ENCODE measurements at places on chromosomes 16 and 17.

DNA sequence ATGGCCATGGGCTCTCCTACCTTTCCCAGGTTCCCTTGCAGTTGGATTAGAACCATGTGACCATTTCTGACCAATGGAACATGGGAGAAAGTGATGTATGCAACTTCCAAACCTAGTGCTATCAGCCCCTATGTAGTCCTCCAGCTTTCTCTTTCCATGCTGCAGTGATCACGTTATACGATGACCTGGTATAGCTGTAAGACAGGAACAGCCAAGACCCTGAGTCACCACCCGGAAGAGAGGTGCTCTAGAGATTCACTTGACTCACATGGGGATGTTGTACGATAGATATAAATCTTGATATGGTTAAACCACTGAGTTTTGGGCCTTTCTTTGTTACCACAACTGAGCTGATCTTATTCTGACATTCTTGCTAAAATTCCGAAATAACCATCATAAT is 65.1 kb downstream of the NOG start:
- DNase-seq, result no peak

DNA sequence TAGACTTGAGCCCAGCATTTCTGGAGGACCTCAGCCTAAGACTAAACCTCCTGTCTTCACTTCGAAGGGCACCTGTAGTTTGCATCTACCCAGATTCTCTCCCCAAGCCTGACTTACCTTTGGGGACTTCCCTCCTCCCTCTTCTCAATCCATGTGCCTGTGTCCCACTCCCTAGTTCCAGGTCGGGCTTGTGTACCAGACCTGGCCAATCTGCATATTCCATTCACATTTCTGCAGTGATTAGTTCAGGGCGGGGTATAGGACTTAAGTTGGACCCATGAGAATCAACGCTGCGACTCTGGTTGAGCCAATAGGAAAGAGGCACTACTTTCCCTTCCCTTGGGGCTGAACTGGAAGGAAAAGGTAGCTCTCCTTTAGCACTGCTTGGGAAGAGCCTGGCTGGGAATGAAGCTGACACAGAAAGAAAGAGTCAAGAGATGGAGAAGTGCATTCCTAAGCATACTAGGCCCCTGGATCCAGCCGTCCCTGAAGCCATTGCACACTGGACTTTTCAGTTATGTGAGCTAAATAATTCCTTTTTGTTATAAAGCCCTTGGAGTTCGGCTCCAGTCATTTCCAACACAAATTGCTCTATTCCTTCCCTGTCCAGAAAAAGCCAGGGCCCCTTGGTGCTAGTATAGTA is 2.5 kb downstream of the TRADD start:
- DNase-seq, result no peak

GRCh38 chr17:588519-588918 is 126.1 kb downstream of the VPS53 start:
- no peak for DNase-seq

- DNase-seq, result no peak
Observed at GRCh38 chr17:789160-789840, 7.1 kb downstream of the MRM3 start.

DNA sequence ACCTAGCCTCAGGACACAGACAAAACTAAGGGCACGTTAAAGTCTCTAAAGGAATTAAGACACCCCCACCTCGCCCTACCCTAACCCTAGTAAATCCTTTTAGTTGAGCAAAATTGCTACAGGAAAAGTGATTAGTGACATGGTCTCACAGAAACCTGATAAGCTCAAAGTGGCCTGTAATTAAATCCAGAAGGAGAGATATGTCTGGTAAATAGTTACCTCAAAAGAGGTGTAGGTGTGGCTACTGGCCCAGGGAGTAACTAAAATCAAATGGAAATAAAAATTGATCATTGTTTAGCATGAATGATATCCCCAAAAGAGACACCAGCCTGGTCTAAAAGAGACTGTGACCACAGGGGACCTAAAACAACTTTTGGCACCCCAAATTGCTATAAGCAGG is 168.3 kb downstream of the SLC39A11 start:
- DNase-seq, result no peak

DNA sequence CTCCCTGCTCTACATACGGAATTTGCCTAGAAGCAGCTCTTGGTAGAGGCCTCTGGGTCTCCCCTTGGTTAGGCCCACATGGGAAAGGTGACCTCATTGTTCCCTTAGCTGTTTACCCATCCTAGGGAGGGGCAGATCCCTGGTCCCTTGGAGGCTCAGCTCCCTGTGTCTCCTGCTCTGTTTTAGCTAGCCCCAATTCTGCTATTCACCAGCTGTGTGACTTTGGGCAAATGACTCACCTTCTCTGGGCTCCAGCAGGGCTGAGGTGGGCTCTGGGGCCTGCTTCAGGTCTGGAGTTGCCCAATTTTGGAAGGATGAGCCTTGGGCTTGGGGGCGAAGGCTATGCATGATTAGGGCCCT is 3.9 kb downstream of the ABCC3 start:
- no peak for DNase-seq

- no peak for DNase-seq
Observed at GRCh38 chr16:49496656-49497055, 123.1 kb downstream of the C16orf78 start.

DNA sequence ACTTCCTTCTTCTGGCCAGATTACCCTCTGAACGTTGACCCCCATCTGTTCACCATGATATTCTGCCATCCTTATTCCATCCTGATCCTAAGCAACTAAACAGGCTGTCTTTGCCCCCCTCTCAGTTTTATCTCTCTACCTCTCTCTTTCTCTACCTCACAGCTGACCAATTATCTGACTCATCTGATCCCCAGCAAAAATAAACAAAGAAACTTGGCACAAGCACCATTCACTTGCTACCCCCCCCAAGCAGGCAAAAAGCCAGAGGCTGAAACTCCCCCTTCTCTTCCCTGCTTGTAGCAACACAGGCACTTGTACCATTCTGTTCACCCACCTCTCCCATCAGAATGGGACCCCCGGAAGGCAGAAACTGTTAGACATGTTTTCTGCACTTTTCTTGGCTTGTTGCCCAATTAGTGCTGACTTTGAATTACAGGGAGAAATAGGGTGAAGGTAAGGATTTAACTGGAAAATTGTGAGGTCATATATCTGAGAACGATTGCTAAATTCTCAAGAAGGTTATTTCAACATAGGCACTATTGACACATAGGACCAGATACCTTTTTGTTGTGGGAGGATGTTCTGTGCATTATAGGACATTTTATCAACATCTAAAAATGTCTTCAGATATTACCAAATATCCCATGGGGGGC is 163.2 kb downstream of the TOX3 start:
- DNase-seq, result no peak

GRCh38 chr17:64320613-64321553 is 57.8 kb upstream of the TEX2 start:
- peak; percentile 23 for DNase-seq

GRCh38 chr17:82090549-82091263 is 7.3 kb downstream of the FASN start:
- no peak for DNase-seq

GRCh38 chr16:57165938-57166337 is 19.9 kb downstream of the PSME3IP1 start:
- no peak for DNase-seq

Data from stimulated activated CD8-positive, alpha-beta memory T cell treated with anti-CD3 and anti-CD28 coated beads, Interleukin-7, amount 100 ng/mL, for 1 hour (primary cell).